Activated CD4-positive, CD25-positive, alpha-beta regulatory T cell (primary cell): ENCODE measurements at places on chromosomes 6 and 20.

DNA sequence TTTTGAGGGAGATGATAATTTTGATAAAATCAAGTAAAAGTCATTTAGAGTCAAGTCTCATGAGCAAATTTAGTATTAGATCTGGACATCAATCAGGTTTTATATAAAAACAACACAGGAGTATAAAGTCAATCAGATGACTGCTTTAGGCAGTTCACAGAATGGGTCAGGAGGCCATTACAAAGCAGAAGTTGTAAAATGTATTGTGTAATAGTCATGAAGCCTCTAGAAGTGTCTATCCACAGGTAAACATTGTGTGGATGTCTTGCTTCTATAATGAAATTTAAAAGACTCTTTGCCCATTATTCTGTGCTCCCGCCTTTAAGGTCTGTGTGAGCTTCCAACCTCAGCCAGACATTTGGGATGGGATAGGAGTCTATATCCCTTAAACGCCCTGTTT, 28.8 kb downstream of the MAP7 start:
- no peak for DNase-seq

GRCh38 chr6:134146268-134147033, 94.0 kb upstream of the SLC2A12 start:
- DNase-seq: no peak

GRCh38 chr6:148968771-148969602, 222.2 kb downstream of the UST start:
- no peak for DNase-seq

- no peak for DNase-seq
Measured at GRCh38 chr6:150592377-150592995, 7.2 kb upstream of the PLEKHG1 start.

DNA sequence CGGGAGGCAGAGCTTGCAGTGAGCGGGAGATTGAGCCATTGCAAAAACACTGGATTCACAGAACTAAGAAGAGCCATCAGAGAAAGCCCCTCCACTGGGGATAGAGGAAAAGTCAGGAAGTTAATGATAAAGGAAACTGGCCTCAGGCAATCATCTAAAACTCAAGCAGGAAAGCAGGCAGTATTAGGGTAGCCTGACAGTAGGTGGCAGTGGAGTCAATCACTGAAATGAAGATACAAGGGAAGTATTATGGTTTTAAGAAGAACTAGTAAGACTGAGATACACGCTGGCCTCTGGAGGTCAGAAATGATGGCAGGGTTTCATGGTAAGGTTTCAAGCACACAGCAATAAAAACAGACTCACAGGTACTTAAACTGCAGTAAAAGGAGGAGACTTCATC, 578.3 kb downstream of the HACE1 start:
- no peak for DNase-seq

DNA sequence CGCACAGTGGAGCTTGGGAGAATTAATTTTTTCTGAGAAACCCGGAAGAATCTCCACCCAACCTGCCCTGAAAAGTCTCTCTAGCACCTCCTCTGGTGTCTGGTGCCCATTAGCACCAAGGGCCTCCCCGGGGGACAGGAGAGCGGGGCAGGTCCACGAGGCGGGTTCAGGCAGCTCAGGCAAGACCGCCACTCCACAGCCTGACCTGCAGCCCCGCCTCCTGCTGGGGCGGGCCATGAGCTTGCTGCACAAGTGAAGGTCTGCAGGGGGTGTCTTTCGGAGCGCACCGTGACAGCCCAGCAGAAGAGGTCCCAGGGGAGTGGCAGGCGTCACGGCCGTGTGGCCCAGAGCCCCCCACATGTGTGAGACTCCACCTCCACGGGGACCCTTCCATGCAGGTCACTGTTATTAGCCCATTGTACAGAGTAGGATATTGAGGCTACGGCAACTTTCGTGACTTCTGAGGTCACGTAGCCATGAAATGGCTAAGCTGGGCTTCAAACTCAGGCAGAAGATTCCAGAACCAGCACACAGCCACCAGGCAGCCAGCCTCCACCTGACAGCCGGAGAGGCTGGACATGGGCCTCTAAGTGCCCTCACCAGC, 63.9 kb upstream of the SLCO4A1 start:
- no peak for DNase-seq

DNA sequence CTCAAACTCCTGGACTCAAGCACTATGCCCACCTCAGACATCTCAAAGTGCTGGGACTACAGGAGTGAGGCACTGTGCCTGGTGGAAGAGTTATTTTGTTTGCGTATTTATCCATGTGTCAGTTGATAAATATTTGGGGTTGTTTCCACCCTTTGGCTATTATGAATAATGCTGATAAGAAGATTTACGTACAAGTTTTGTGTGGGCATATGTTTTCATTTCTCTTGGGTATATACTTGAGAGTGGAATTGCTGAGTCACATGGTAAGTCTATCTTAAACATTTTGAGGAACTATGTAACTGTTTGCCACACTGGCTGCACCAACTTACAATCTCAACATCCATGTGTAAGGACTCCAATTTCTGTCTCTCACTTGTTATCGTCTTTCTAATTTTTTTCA, 200.3 kb downstream of the RNGTT start:
- DNase-seq: no peak

DNA sequence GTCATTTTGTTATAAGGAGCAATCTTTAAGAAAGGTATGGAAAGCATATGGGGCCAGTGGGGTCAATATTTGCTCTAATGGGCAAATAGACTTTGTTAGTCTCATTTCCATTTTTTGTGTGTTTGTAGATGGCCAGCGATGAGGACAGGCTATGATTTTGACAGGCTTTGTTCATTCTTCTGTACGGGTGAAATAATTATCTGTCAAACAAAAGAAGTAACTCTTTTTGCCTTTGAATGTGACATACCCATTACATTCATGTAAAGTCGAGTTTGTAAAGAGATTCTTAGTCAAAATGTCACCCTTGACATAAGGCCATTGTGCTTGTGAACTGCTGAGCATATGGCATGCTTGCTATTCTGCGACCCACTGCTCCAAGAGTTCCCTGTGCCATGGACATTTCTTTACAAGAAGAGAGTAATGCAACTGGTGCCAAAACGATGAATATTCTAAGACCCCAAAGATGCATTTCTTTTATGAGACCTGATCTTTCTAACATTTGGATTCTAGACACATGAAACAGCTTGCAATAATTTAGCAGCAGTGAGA, 38.2 kb upstream of the JAG1 start:
- no peak for DNase-seq

GRCh38 chr6:47631797-47632196, 66.6 kb upstream of the ADGRF4 start:
- DNase-seq: no peak

DNA sequence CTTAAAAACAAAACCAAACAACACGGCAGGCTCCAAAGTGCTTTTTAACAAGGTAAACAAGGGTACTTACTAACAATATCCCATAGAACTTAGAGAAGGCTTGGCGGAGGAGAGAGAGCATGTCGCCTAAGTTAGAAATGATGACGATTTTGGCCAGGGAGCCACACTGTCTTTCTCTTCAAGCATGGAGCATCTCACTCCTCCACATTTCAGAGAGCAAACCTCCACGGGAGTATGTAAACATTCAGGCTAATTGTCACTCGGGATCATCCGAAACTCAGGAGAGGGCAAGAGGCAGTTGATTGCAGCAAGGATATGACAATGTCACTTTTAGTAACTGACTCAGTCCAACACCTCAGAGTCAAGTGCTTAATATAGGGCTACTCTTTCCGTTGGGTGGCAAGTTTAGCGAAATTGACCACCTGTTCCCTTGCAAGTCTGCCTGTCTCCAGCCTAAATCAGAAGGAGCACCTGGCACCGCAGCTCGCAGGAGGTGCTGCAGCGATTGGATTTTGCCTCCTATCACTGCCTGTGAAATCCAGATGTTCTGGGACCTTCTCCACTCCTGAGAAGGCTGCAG, 65.8 kb upstream of the RPS6KA2 start:
- DNase-seq: no peak

- no peak for DNase-seq
Measured at GRCh38 chr6:39190545-39191235, 38.6 kb downstream of the KCNK5 start.

- no peak for DNase-seq
Measured at GRCh38 chr6:119952696-119953095, 603.1 kb upstream of the MAN1A1 start.

DNA sequence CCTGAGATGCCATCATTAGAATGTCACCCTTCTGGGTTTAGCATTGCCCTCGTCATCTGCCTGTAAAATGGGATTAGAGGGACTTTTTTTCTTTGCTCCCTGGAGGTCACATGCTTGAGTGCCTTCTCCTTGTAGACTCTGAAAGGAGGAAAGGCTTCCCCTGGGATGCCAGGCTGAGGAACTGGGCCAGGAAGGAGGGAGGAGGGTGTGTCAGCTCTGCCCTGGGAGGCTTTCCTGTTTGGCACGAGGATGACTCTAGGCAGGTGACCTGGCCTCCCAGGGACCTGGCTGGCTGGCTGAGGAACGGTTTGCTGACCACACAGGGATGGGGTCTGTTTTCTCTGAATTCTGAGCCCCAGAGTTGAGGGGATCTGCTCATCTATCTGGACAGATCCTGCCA, 137.9 kb upstream of the RNF24 start:
- DNase-seq: no peak

DNA sequence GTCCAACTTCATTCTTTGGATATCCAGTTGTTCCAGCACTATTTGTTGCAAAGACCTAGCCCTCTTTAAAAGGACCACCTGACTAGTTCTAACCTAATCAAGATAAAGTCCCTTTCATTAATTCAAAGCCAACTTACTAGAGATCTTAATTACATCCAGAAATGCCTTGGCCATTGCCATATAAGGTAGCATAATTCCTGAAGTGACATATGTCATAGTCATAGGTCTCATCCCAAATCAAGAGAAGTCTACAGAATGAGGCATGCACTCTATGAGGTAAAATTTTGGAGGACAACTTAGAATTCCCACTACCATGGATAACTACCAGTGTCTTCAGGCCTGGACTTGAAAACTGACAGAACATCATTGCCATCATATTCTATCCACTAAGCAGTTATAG, 420.4 kb upstream of the ID4 start:
- no peak for DNase-seq

DNA sequence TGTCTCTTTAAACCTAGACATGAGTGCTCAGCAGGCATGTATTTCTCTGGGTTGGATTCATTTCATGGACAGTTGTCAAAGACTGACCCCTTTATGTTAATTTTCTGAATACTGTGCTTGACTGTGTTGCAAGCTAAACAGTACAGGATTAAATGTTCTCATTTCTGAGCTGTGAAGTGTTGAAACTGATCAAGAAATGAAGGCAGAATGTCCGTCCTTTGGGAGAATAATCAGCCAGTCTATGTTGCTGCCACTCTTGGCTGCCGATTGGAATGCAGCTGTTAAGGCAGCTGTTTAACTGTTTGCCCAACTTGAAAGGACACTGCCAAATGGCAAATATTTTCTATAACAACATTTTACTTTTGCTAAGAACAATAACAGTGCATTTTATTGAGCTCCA, 87.3 kb downstream of the CEP57L1 start:
- DNase-seq: no peak

DNA sequence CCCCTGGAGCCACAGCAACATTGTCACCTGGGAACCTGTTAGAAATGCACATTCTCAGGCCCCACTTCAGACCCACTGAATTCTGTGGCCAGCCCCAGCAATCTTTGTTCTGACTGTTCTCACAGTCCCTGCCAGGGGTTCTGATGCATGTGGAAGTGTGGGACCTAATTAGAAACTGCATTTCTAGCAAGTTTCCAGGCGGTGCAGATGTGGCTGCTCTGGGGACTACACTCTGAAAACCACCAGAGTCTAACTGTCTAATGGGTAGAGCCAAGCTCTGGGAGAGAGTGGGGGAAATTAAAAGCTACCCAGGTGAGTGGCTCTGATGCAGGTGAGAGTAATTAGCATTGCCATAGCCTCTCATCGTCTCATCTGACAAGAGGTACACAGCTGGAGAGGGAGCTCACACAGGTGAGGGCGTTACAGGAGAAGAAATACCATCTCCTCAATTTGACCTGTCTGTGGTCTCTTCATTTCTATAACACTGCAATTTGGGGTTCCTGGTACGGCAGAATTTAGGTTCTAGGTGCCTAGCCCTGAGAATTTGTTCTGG, 66.0 kb downstream of the SNX5 start:
- no peak for DNase-seq

DNA sequence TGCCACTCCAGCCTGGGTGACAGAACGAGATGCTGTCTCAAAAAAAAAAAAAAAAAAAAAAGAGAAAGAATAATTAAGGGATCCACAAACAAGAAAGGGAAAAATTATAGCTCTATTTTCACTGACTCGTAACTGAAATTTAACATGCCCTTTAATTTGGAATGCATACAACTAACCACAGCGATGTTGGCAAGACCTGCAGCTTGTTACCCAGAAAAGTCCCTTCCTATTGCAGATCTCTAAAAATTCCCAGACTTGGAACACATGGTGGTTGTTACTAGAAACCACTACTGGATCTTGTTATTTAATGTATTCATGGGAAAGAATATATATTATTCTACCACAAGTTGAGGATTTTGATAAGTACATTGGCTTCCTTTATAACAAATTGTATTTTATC, 27.8 kb upstream of the SMIM28 start:
- DNase-seq: no peak

DNA sequence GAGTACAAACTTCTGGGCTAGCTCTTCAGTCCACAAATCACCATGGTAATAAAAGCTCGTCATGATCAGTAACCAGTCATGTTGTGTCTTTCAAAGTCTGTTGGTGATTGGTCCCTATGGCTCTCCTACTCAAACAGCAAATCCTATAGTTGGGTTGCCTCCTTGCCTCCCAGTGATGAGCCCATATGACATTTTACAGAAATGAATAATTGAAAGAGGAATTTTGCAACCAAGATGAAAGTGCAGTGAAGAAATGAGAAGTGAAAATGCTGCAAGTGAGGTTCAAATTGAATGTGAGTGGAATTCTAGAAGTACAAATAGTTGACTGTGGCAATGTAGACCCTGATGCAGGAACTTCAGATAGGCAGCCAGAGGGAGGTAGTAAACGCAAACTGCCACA, 5.1 kb upstream of the SIRPD start:
- no peak for DNase-seq

DNA sequence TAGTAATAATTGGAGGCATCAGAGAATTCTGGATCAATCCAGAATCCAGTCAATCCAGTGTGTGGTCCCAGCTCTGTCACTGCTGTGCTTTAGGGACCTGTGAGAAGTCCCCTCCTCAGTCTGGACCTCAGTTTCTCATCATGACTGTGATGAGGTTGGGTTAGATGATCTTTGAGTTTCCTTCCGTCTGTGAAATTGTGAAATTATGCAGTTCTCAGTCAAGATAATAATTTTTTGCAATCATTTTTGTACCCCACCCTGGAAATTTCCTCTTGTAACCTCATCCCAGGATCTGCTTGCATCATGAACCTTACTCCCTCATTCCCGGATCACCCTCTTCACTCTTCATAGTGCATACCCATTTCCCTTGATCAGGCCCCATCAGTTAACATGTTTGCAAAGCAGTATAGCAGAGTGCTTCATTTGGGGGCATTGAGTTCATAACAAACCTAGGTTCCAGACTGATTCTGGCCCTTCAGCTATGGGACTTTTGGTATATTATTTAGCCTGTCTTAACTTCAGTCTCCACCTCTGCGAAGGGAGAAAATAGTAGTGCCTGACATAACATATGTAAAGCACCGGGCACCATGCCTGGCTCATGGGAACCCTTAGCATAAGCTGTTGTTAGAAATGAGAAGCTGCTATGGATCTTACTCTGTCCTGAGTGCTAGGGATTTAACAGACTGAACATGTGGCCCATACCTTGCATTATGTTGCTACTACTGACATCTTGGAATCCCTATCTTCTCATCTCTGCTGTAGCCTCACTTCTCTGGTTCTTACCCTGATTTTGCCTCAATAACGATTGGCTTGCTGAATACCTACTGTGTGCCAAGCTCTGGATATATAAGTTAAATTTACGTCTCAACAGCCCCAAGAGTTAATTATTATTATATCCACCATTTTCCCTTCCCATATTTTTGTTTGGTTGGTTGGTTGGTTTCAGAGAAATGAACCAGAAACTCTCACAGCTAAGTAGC, 1.3 kb downstream of the ZNF76 start:
- no peak for DNase-seq
